ENCODE measurements at places on chromosomes 4 and X.

- no peak for DNase-seq
Observed at GRCh38 chr4:173328236-173328901, 5.8 kb downstream of the HMGB2 start.

- no peak for DNase-seq
Observed at GRCh38 chr4:2886161-2886560, 42.5 kb downstream of the ADD1 start.

DNA sequence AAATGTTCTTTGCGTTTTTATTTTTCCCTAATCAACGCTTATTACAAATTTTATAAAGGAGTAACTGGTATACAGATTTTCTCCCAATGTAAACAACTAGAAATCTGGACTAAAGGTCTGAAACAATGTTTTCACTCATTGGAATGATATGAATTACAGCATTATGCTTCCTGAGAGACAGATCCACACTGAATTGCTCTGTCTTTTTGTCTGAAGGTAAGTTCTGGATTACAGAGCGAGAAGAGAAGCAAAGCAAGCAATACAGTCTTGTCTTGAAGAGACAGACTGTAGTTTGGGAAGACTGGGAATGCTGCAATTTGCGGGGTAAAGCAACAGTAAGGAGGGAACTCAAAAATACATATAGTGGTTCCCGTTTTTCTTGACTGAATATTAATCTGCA is 262.2 kb upstream of the PABPC4L start:
- no peak for DNase-seq

DNA sequence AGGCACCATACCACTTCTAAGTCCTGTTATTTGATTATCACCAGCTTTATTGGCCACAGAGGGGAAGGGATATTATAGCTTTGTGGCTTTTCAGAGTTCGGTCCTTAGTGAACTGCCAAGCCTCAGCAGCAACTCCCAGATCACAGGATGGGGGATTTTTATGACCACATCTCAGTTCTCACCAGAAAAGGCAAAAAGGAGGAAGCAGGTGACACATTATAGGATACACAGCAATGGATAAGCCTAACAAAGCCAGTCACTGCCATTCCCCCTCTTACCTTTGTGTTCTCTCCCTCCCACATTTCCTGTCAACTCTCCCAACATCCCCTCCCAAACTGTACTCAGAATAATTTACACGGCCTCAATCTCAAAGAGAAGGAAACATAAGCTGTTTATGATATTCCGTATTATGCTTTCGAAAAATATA is 142.8 kb downstream of the MGST2 start:
- DNase-seq: no peak

GRCh38 chrX:96551322-96551872 is 133.2 kb upstream of the DIAPH2 start:
- no peak for DNase-seq

DNA sequence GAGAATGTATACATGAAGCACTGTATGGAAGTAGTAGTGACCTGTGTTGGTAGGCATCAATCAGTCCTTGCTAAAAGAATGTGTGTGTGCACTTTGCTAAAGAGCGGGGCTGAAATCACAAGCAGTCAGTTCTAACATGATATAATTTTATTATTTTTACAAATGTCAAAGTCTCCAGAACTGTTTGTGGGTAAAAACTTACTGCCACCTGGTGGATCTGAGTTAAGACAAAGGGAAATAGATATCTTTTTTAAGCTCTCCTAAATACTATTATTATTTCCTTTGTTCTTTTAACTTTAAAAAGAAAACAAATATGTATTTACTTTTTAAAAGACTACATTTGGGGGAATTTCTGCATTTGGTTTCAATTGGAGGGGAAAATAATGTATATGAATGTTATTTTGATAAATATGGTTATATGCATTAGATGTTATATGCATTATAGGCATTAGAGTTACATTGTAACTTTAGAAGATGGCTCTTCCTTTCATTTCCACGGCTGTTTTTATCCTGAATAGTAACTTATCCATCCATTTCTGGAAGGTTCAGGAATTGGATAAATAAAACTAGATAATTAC is 7.8 kb upstream of the CLOCK start:
- DNase-seq: no peak

DNA sequence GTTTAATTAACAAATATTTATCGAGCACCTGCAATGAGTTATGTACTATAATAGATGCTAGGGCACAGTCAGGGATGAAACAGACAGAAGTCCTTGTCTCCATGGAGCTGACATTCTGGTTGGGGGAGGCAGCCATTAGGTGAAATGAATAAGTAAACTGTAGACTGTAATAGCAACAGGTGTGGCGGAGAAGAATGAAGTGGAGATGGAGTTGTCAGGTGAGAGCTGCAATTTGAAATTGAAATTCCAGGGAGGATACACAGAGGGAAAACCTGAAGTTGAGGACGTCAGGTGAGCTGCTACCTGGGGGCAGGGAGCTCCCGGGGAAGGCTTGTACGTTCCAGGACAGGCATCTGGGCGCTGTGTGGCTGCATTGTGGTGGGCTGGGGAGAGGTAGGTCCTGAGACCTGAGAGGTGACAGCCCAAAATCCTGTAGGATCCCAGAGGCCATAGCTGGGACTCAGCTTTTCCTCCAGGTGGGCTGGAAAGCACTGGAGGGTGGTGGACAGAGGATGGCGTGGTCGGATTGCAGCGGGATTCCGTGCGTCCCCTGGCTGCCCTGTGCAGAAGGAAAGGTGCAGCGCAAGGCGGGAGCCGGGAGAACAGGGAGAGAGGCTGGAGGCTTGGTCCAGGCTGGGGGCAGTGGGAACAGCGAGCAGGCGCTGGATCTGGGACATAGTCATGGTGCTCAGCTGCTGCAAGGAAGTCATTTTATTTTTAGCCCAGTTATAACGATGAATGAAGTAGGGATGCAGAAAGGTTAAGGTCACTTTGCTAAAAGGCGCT is 24.8 kb downstream of the CYTL1 start:
- DNase-seq: no peak

GRCh38 chr4:159505266-159505975 is 402.5 kb downstream of the RAPGEF2 start:
- DNase-seq: no peak

- no peak for DNase-seq
Observed at GRCh38 chr4:188117631-188118324, 8.4 kb upstream of the TRIML2 start.
